HCT116 (cell line): ENCODE measurements at places on chromosomes 13 and 19. TPM values are rescaled to one million over a fixed set of nuclear protein-coding genes. Genes with fewer than 3 reads are reported as not detected.
A peak's percentile ranks its signal among the peaks of the same experiment; 100 is the strongest.

TMPRSS9 gene
- not detected for total RNA-seq

ANKRD24 gene
- total RNA-seq: 1.7 TPM

SWSAP1 gene
- total RNA-seq: 2.5 TPM

BLVRB gene
- 113 TPM for total RNA-seq

KIR3DL1 gene
- total RNA-seq: not detected

SIGLECL1 gene
- not detected for total RNA-seq

GRCh38 chr13:34816908-34817665 lies 125.0 kb upstream of the NBEA start:
- DNase-seq: no peak

DNA sequence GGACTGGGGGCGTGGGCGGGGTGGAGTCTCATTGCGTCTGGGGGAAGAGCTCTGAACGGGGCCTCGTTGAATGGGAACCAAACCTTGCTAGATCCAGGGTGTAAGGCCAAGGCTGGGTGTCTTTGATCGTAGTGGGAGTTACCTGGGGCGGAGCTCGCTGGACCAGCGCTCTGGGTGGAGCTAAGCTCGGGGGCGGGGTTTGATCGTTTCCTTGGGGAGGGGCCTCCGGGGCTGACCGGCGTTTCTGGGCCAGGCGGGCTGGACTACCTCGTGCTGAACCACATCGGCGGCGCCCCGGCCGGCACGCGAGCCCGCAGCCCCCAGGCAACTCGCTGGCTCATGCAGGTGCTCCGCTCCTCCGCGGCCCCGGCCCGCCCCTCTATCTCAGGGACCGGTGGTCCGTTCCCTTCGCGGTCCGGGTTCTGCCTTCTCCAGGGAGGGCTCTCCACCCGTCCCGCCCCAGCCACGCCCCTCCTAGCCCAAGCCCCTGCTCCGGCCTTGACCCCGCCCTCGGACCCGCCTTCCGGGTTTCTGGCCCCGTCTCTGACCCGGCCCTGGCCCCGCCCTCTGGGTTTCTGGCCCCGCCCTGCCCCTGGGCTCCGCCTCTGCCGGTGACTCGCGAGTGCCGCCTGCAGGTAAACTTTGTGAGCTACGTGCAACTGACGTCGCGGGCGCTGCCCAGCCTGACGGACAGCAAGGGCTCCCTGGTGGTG lies 3.3 kb upstream of the RPL36 start:
- peak; percentile 90 for DNase-seq

GRCh38 chr13:73880365-73880764 lies 253.8 kb downstream of the KLF12 start:
- no peak for DNase-seq

DNA sequence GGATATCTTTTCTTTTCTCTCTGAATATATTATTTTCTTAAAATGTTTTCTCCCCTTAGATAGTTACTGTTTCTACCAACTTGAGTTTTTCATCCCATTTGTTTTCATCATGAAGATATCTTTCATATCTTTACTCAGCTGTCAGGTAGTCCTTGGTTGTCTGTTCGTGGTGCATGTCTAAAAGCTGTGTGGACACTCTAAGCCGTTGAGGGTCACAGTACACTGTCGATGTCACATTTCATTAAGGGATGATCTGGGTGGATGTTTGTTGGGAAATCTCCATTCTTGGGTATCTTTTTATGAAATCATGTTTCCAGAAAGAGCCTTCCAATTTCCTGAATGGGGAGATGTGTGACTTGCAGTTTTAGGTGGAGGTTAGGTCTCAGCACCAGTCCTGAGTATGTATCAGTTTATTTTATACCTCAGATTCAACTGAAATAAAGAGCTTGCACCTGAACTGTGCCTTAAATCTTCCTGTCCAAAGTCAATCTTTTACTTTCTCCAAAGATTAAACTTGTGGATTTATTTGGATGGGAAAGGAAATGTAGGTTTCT lies 23.2 kb downstream of the ZMYM2 start:
- no peak for DNase-seq

- DNase-seq: no peak
These were observed 199.1 kb downstream of the DCT start for GRCh38 chr13:94280349-94280748.

DNA sequence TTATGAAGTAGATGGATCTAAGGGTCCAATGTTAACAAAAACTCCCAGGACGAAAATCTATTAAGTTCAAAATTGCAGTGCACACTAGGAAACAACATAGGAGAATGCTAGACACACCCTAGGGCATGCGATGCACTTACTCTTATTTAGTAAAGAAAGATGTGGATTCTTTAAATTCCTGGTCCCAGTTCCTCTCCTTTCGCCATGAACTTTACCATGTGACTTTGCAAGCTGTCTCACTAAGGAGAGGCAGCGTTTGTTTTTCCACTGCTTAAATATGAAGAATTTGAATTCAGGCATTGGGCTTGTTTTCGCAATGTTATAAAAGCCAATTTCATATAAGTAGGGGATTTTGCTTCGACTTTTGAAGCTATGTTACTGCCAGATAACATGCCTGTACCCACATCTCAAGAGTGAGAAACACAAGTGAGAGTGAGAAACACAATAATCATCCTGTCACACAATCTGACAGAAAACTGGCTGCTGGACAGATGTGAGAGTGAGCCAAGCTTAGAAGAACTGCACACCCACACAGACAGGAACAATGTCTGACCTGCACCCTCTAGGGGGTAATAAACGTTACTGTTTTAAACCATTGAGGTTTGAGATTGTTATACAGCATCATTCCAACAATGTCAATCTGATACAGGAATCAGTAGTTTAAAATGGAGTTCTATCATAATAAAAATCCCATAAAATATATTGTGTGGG lies 1308.4 kb downstream of the SLITRK5 start:
- DNase-seq: no peak

GRCh38 chr19:4768934-4769777 lies 22.4 kb upstream of the FEM1A start:
- DNase-seq: peak; percentile 67

- DNase-seq: peak; percentile 3
These were observed 2783.8 kb downstream of the PCDH9 start for GRCh38 chr13:64446372-64446771.

GRCh38 chr13:103833294-103833852 lies 767.2 kb upstream of the SLC10A2 start:
- DNase-seq: no peak

DNA sequence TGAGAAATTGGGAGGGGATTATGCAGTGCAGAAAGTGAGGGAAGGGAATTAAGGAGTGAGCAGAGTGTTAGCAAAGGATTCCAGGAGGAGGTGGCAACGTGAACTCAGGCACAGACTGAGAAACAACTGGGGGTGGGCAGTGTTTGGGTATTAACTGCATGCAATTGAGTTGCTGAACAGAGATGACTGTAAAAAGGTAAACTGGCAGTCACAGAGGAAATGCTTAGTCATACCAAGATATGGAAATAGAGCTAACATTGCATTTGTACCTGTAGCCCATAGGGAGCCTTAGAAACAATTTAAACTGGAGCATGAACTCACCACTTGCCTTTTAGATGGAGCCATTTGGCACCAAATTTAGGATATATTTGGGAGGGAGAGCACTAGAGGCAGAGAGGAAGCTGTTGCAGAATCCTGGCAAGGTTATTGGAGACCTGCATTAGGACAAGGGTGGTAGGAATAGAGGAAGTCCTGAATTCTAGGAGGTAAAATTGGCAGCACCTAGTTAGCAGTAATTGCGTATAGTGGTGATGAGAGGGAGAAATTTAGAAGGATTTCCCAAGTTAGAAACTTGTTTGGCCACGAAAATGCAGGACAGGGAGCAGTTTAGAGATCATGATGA lies 100.6 kb upstream of the FRY start:
- no peak for DNase-seq

GRCh38 chr13:41608111-41608838 lies 150.9 kb downstream of the RGCC start:
- no peak for DNase-seq

DNA sequence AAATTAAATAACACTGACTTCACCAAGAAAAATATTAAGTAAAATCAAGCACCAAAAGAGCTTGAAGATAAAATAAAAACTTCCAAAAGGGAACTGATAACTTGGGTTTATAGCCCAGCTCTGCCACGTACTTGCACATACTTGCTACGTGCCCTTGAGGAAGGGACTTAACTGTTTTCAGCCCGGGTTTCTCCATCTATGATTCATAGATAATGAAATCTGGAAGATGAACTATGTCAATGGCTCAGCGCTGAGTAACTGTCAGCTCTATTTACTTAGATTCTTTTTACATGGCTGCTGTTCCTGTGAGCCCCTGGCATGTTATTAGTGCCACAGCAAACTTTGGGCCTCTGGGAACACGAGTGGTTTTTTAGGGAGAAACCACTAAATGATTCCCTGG lies 9.6 kb upstream of the ZC3H13 start:
- DNase-seq: no peak

DNA sequence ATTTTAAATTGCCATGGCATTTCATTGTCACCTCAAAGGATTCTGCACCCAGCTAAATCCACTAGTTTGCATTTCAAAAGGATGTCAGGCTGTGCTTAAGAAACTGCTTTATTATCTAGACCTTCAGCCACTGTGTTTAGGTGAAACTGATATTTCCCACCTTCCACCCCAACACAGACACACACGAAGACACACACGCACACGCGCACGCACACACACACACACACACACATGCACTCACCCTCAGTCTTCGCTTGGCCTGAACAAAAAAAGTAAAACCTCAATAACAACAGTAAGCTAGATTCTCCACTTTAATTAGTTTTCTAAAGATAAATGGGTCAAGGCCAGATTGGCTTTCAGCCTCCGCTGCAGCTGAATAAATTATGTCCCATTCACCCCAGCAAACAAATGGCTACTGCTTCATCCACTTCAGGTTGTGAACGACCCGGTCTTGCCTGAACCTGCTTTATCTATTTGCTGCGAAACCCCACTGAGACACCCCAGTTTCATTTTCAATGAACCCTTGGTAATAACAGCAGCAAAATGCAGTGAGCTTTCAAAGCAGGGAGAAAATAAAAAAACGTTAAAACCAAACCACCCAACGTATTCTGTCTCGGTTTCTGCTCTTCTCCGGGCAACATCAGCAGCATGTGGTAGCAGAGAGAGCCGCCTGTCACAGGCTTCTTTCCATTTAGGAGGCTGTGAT lies 166.8 kb downstream of the DCT start:
- no peak for DNase-seq

GRCh38 chr19:55160128-55160985 lies 2.8 kb upstream of the TNNI3 start:
- DNase-seq: peak; percentile 92
